ENCODE measurements at places on chromosomes 16 and 17. TPM values are rescaled to one million over a fixed set of nuclear protein-coding genes. Genes with fewer than 3 reads are reported as not detected.
A peak's percentile ranks its signal among the peaks of the same experiment; 100 is the strongest.

DNA sequence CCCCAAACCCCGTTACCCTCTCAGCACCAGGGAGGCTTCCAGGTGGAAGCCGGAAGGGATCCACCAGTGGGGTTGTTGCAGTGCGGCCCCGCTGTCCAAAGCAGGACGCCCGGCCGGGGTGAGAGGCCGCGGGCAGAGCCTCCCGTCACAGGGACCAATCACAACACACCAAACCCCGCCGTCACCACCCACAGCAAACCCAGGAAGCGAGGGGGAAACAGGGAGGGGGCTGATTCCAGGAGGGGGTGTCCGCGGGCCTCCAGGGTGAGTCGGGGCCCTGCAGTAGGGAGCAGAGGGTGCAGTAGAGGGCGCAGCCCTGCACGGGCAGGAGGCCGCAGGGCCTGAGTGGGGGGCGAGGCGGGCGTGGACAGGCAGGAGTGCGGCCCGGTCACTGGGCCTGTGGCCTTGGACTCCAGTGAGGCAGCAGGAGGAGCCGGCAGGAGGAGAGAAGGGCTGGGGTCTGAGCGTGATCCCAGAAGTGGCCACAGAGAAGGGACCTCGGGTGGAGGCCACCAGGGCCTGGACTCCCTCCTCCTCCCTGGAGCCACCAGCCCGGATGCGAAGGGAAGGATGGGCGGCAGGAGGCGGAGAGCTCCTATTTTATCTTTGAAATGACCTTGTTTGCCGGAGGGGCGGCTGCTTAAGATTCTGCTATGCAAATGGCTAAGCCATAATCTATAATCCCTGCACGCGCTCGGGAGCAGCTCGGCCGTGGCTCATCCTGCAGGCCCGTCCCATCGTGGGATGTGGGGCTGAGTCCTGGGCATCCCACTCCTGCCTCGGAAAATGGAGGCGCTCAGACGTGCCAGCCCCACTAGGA lies 41.5 kb downstream of the ZFPM1 start:
- DNase-seq: no peak

DNA sequence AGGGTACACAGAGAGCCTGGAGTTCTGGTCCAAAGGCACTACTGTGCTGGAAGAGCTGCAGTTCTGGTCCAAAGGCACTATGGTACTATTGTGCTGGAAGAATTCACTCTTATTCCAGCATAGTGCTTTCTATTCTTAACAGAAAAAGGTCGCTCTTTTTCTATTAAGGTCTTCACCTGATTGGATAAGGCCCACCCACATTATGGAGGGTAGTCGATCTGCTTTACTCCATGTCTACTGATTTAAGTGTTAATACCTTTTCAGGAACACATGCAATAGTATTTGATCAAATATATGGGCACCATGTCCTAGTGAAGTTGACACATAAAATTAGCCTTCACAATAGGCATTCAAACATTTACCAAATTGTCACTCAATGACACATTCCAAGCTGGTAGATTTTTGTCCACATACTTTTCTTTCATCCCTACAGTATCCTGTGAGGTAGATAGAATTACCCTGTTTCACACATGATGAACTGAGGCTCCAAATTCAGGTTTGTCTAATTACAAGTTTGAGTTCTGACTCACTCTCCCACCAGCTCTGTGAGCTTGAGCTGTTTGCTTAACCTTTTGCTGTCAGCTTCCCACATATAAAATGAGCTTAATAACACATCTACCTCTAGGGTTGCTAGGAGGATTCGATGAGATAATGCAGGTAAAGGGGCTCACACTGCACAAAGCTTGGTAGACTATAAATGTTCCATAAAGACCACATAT lies 129.9 kb downstream of the AIPL1 start:
- no peak for DNase-seq

- DNase-seq: no peak
Observed at GRCh38 chr17:77304746-77305473, 164.1 kb downstream of the SEC14L1 start.

DNA sequence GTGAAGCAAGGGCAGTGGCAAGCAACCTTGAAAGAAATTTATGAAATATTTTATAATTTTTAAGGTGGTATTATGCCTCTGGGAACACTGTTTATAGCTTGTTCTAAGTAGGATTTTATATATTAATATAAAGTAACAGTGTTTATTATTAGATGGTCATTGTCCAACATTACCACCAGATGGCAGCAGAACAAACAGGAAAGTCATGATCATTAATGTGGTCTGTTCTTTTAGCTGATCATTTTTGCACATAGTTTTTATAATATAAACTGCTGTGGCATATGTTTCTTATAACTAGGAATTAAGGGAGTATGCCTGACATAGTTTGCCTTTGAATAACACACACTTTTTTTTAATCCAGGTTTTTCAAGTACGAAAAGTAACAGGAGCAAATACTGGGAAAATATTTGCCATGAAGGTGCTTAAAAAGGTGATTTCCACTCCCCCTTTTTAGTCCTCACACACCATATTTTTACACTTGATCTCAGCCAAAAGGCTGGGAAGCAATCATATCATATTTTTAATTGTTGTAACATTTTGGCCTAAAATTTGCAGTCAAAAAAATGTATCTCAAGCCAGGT lies 21.4 kb downstream of the RPS6KB1 start:
- peak; percentile 29 for DNase-seq

- no peak for DNase-seq
Observed at GRCh38 chr17:73292031-73292531, 19.7 kb downstream of the CDC42EP4 start.

- no peak for DNase-seq
Observed at GRCh38 chr16:48220891-48221290, 23.2 kb upstream of the LONP2 start.

- DNase-seq: no peak
Observed at GRCh38 chr17:22217135-22217534, 524.8 kb downstream of the KCNJ18 start.

The CLEC18C gene
- polyA plus RNA-seq: 67.8 TPM

DNA sequence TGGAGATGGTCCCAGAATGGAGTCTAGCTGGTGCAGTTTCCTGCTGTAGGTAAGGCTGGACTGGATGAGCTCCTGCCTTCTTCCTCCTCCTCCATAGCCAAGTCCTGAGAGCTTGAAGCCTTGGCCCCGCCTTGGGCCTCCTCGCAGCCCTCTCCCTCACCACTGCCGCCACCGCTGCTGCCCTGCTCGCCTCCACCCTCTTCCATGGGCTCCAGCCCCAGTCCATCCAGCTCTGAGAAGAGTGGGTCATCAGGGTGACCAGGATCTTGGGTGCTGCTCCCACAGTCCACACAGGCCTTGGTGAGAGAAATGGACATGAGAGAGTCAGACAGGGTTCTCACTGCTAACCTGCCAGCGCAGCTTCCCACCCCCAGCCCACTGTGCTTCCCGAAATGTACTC lies 11.2 kb downstream of the PER1 start:
- DNase-seq: no peak

GRCh38 chr16:66899945-66900710 lies 18.6 kb downstream of the CDH16 start:
- peak; percentile 79 for DNase-seq

All from renal cortex interstitium (tissue), 15 donors.